ENCODE measurements at places on chromosomes 2 and 18.

DNA sequence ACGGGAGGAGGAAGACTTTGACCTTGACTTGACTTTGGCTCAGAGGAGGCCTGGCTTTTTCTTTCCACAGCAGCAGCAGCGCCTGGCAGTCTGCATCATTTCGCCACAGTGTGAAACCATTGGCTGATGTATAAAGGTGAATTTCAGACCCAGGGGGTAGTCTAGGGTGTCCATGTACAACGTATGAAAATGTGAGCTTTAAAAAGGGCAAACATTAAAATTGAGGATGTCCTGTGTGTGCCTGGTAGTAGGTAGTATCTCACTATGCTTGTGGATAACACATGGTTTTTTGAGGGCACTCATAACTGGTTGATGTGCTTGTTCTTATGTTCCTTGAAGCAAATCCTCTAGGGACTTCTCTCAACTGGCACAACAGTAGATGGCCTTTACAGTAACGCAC, 86.1 kb downstream of the LPIN1 start:
- DNase-seq: no peak

GRCh38 chr2:180202467-180202951, 195.4 kb upstream of the CWC22 start:
- no peak for DNase-seq

DNA sequence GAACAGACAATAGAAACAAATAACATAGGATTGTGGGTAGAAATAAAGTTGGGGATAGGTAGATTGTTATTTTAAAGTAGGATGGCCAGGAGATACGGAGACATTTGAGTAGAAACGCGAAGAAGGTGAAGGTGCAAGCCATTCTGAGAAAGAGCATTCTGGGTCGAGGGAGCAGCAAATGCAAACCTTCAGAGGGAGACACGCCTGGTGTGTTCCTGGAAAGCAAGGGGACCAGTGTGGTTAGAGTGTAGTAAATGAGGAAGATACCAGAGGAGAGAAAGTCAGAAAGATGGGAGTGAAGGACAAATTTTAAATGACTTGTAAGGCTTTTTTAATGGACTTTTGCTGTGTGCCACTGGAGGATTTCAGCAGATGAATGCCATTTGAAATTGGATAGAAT, 1.7 kb downstream of the CYP20A1 start:
- DNase-seq: no peak

GRCh38 chr18:13289481-13290205, 71.1 kb downstream of the LDLRAD4 start:
- no peak for DNase-seq
